Activated gamma-delta T cell treated with Interleukin-2 at 50 U/mL for 16 hours (primary cell): ENCODE measurements at places on chromosomes 7 and 10.
A peak's percentile ranks its signal among the peaks of the same experiment; 100 is the strongest.

GRCh38 chr10:131825150-131825848 is 75.5 kb upstream of the PPP2R2D start:
- no peak for DNase-seq

DNA sequence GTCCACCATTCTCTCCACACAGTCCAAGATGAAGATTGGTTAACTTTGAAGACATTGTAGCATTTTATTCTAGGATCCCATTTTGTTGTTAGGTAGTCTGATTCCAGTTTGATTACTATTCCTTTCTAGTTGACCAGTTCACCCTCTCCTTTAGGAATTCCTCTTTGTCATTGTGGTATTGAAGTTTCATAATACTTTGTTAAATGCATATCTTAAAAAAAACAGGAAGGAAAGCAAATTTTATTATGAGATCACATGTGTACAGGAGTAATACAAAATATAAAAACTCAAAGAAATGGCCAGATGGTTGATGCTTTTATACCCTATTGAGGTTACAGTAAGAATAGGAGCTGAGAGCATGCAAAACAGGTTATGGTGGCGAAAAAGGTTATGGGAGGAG is 15.5 kb upstream of the SEMA3C start:
- no peak for DNase-seq

GRCh38 chr7:107870427-107871000 is 20.5 kb upstream of the DLD start:
- DNase-seq, result no peak

GRCh38 chr7:23471106-23471859 is 992 bp upstream of the IGF2BP3 start:
- DNase-seq, result no peak

- DNase-seq, result no peak
These were observed 13.1 kb downstream of the C10orf105 start for GRCh38 chr10:71706216-71707121.

DNA sequence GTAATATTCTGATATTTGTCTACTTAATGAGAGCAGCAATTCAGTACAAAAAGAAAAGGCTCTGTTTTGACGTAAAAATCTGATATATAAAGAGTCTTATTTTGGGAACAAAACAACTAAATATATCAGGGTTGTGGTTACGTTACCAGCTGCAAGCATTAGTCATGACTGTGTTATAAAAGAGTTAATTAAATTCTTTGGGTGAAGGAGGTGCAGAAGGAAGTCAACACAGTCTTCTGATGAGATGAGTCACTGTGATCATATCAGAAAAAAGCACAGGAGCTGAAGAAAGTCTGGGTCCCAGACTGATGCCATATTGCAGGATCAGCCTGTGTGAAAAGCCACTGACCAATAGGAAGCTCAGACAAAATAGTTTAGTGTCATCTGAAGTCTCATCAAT is 234.3 kb upstream of the TEX47 start:
- DNase-seq, result no peak

GRCh38 chr7:28070297-28071055 is 110.1 kb downstream of the JAZF1 start:
- DNase-seq, result no peak

DNA sequence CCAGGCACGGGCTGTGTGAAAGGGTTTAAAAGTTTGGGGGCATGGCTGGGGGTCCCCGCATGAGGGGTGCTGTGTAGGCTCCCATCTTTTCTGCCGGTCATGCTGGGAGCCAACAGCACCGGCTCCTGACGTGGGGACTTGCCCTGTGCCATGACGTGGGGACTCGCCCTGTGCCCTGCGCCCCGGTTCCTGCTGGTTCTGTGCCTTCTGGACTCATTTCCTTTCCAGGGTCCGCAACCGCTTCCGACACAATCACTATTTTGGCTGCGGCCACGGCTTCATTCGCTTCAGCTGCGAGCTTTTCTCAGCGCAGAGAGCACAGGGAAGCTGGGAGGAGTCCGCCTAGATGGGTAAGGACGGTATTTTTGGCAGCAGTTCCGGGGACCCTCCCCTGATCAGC is 7.6 kb upstream of the GIMAP8 start:
- DNase-seq, result no peak

DNA sequence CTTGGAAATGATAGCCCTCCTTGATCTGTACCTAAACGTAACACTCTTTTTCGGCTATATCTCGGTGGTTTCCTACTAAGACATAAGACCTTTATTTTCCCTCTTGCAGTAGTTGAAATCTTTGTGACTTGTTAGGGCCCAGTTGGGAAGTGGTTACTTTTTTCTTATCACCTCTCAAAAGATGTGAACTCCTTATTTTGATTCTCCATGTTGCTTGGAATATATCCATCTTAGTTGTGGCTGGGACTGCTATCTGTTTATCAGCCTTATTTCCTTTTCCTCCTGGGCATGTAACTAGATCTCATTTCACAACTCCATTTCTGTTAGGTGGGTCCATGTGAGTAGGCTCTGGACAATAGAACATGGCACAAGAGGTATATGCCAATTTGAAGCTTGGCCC is 4.1 kb upstream of the CPED1 start:
- DNase-seq, result no peak

- peak; percentile 74 for DNase-seq
These were observed 53.1 kb upstream of the KDM7A start for GRCh38 chr7:140229591-140230515.

DNA sequence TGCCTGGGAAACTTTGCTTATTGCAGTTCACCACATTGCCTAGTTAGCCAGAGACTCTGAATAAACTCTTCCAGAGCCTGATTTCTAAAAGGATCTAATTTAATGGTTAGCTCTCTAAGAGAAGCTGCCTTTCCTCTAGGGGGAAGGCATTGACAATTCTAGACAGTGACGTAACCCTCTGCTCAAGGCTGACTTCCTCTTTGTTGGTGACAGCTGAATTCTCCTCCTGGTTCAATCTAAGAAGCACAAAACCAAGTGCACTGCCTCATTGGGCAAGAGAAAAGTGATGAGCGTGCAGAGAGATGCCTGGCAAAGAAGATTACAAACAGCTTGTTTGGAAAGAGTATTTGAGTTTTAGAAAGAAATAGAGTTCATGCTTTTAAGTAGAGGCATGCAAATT is 102.7 kb downstream of the MACC1 start:
- no peak for DNase-seq

GRCh38 chr10:112938808-112939482 is 11.1 kb upstream of the TCF7L2 start:
- no peak for DNase-seq

DNA sequence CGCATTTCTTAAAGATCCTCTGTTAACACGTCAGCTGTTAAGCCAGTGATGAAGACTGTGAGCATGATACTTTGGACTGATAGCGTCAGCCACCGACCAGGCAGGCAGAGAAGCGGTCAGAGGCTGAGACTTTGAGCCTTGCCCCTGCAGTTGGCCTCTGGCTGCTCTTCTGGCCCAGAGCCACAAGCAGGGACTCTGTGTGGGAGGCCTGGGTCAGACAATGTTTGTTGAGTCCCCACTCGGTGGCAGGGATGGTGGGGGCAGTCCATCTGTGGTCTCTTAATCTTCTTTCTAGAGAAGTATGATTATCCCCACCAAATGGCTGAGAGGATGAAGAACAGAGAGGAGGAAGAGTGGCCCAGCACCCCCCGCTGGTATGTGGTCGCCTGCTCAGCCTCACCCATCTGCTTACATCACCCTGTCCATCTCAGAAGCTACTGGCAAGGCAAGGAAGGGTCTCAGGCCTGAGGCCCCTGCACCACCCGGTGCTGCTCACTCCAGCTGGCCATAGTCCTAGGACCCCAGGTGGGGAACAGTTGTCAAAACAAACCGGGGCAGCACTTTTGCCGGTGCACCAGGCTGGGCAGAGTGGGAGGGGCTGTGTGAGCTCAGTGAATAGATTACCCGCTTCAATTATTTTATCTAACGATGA is 202.9 kb downstream of the GRID1 start:
- no peak for DNase-seq

DNA sequence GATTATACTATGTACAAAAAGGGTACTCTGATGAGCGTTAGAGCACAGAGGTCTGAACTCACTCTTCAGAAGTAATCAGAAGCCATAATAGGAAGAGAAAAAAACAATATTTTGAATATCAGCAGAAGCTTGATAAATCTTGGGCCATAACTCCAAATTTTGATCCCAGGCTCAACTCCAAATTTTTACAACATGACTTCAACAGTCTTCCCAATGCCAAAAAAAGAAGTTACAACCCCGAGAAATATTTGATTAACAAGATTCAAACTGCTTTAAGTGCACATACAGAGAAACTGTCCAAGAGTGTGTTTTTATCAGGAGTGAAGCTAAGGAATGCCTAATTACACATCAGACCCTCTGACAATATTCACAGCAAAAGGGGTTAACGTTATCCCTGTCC is 7.5 kb downstream of the MPP7 start:
- DNase-seq, result no peak

GRCh38 chr7:916291-916941 is 38.1 kb downstream of the ADAP1 start:
- no peak for DNase-seq

GRCh38 chr10:35613597-35614226 is 8.6 kb downstream of the GJD4 start:
- no peak for DNase-seq

DNA sequence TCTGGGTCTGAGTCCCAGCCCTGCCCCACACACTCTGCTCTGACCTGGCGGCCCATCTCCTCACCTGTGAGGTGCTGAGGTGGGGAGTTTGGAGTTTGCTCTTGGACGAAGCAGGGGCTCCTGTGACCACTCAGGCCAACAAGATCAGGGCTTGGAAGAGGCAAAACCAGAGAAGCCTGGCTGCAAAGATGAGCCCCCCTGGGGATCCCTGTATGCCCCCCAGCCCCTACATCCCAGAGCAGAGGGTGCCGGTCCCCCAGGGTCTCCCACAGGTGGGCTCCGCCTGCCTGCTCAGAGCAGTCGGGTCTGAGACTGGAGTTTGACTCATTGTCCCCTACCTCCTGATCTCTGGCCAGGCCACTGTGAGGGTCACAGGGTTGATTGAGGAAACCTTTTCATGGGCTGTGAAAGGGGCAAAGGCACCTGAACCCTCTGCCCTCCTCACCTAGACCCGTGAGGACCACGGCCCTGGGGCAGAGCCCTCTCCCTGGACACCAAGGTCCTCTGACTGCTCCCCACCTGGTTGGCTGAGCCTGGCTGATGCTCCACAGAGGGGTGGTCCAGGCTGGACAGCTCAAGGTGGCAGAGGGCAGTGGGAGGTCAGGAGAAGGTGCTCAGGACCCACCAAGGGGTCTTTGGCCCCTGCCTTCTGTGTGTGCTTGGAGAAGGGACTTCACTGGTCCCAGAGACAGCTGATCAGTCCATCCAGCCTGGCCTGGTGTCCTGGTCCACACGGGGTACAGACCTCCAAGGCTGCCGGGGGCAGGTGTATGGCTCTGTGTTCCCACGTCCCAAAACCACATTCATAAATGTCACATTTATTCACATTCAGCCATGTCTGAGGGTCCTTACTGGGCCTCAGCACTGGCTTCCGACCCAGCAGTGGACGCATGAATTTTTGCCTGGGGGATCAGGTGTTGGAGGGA is 9.1 kb upstream of the SCART1 start:
- no peak for DNase-seq

GRCh38 chr7:130939321-130940095 is 205.5 kb upstream of the KLF14 start:
- DNase-seq, result no peak

DNA sequence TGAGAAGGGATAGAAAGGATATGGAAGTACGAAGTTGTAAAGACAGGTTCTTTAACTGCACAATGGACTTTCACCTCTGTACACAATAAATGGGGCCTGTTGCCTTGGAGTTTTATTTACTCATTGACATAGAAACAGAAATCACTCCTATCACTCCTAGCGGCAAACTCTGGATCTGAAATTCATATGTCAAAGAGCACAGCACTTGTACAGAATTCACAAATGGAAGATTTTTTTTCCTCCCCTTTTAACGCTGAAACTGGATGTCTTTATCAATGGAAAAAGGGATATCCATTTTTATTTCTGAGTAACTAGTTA is 18.2 kb downstream of the NT5C3A start:
- DNase-seq, result no peak

DNA sequence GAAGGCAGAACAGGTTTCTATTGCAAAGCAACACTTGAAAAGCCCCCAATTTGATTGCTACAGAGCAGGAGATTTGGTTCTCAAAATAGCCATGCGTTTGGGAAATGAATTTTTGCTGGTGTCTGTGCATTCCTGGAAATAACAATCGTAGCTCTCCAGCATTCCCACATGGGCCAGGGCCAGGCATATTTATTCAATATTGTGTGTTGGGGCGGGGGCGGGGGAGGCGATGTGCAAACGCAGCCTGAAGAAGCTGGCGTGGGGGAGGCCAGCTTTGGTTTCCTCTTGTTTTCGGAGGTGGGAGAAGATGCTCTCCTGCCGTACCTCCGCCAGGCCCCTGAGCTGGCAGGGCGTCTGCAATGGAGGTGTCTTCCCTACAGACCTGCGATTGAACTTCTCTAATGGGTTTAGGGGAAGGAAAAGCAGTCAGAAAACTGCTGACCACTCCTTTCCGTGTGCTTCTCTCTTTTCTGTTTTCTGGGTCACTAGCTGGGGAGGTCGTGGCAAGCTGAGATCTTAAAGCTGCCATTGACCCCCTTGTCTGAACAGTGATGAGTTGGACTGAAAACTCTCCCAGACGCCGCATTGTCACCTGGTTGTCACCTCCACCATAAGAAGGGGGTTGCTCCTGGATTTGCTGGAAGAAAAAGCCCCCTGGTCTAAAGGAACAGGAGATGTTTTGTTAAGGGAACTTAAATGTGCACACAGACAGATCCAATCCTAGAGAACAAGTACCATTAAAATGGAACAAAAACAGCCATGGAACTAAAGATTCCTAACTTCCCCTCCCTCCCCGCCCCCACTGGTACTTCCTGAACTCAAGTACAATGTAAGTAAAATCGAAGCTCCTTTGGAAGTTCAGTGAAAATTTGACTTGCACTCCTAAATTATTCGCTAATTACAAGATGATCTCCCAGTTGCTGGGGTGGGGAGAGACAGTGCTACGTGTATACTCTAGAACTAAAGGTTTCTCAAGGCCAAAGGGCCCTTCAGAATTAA is 56.4 kb upstream of the HABP2 start:
- DNase-seq, result no peak

DNA sequence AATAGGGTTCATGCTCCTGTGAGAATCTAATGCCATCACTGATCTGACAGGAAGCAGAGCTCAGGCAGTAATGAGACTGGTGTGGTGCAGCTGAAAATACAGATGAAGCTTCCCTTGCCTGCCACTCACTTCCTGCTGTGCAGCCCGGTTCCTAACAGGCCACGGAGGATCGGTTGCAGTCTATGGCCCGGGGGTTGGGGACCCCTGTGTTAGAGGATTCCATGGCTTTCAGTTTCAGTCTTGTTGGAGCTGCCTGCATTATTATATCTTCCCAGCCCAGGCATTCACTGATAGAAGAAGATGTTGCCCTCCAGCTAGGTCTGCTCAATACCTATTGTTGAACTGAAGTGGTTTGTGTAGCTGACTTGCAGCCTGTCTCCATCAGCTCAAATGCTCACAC is 1298.8 kb downstream of the TYW1 start:
- no peak for DNase-seq

- DNase-seq, result no peak
These were observed 663 bp downstream of the VPS37D start for GRCh38 chr7:73668103-73668885.

DNA sequence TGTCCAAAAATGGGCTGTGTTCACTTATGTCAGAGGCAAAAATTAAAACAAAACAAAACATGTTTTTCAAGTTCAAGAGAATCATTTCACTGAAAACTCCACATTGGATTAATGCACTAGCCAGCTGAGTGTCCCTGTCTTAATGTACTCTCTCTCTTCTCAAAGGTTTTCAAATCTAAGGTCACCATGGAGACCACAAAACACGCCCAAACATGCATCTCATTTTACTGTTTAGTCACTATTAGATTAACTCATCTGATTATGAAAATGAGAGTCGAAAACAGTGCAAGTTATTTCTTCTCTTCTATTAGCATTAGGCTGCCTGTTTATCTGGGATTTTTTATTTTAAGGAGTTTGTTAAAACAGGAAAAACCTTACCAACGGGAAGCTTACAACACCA is 70.8 kb upstream of the ASAH2 start:
- DNase-seq, result no peak
